ENCODE measurements at places on chromosomes 7 and 10.

- DNase-seq = no peak
Observed at GRCh38 chr7:17104419-17104818, 194.0 kb upstream of the AHR start.

DNA sequence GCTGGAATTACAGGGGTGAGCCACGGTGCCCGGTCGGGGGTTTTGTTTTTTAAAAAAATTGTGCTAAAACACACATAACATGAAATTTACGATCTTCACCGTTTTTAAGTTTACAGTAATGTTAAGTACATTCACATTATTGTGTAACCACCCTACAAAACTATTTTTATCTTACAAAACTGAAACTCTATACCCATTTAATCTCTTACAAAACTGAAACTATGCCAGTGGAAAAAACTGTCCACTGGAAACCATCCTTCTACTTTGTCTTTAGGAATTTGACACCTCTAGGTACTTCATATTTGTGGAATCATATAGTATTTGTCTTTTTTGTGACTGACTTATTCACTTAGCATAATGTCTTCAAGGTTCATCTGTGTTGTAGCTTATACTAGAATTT, 1.0 kb upstream of the PSMC2 start:
- DNase-seq = no peak

- DNase-seq = no peak
Observed at GRCh38 chr7:55063633-55064032, 44.8 kb downstream of the EGFR start.

DNA sequence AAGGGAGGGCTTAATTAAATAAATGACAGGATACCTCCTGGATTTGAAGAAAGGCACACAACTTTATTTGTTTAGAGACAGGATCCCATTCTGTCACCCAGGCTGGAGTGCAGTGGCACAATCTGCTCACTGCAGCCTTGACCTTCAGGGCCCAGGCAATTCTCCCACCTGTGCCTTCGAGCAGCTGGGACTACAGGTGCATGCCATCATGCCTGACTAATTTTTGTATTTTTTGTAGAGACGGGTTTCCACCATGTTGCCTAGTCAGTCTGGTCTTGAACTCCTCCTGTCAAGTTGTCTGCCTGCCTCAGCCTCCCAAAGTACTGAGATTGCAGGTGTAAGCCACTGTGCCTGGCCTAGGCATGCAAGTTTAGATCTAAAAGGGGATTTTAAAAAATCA, 272.7 kb upstream of the MBL2 start:
- DNase-seq = no peak

DNA sequence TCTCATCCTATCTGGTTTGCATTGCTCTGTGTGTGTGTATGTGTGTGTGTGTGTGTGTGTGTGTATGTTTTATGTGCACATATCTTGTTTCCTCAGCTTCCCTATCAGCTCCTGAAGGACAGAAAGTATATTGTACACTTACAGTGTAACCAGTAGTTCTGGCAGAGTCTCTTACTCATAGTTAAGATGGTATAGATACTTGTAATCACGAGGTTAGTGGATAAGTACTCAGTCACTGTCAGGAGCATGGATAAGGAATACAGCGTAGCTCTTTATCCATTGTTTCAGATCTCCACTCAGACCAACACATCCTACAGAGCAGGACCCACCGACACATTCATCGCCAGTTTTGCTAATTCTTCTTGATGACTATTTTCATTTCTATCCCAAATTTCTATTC, 275.0 kb downstream of the TSPAN12 start:
- DNase-seq = no peak

DNA sequence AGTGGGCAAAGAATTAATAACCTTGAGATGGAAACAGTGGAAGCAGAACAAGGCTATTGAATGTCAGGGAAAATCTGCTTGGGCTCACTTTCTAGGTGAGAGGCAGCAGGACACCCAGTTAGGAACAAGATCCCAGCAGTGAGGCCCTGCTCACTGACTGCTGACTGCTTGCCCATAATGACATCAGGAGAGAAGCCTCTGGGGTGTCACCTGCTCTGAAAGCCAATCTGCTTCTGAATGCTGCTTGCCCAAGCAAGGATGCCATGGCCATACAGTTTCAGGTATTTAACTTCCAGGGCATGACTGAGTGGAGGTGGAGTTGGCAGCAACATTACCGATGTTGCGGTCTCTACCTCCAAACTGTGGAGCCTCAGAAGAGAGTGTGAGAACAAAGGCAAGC, 11.7 kb upstream of the WAPL start:
- DNase-seq = no peak

GRCh38 chr7:159035571-159036073, 109.0 kb downstream of the VIPR2 start:
- DNase-seq = no peak

- no peak for DNase-seq
Observed at GRCh38 chr7:148535217-148535616, 55.3 kb upstream of the C7orf33 start.

GRCh38 chr7:149685455-149685854, 87.9 kb downstream of the ZNF467 start:
- no peak for DNase-seq

GRCh38 chr7:116393654-116394053, 105.9 kb upstream of the CAV2 start:
- DNase-seq = no peak

- DNase-seq = no peak
Observed at GRCh38 chr7:2110610-2111396, 121.9 kb downstream of the MAD1L1 start.

GRCh38 chr7:128203047-128203491, 38.0 kb upstream of the LEP start:
- no peak for DNase-seq

- no peak for DNase-seq
Observed at GRCh38 chr7:118312051-118312450, 87.5 kb downstream of the ANKRD7 start.

- DNase-seq = no peak
Observed at GRCh38 chr7:113394856-113395255, 276.5 kb upstream of the SMIM30 start.

DNA sequence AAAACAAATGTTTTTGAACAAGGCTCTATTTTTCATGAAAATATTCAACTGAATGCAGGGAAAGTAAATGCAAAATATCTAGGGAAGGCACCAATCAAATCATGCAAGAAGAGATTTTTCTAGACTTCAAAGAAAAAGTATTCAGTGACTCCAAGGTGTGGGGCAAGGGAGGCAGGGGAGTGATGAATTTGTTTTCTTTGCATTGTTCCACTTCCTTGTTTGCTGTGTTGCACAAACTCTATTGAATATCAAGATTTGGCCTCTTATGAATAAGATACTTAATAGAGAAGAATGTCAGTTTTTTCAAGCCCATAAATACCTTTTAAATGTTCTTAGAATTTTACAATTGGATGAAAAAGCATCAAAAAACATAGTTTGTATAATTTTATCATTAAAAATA, 26.4 kb downstream of the STEAP1 start:
- DNase-seq = no peak

DNA sequence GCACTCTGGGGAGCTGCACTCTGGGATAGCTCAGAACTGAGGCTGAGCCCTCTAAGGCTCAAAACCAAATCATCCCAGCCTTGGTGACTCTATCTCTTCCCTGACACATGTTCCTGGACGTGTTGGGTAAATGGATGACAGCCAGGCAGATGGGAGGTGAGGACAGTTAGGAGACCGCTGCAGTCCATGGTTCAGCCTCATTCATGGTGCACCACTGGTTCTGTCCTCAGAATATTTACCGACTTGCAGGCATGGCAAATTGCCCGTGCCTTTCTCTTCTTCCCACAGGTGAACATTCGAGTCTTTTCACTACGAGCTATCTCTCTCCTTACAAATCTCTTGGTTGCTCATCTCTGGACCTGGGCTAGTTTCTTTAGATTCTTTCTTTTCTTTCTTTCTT, 80.3 kb upstream of the EFCAB10 start:
- DNase-seq = no peak

- peak; percentile 54 for DNase-seq
Observed at GRCh38 chr10:88932539-88933256, 19.9 kb downstream of the ACTA2 start.

DNA sequence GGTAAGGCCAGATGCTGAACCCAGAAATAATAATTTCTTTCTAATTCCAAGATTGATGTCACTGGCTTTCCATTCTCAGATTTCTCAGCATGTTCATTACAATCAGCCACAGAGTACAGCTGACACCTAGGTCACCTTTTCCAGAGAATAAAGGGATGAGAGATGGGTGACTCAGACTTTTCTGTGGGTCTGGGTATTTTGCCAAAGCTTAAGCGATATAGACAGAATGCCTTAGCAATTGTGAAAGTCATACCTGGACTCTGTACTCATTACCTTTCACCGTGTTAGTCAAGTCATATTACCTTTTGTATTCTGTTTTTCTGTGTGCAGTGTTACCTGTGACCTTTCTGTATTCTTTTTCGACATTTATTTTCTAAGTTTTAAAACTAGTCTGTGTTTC, 10.6 kb upstream of the PRTFDC1 start:
- DNase-seq = no peak

GRCh38 chr7:47739891-47740290, 158.0 kb upstream of the TNS3 start:
- no peak for DNase-seq
